ENCODE measurements at places on chromosomes 2 and 18. TPM values are rescaled to one million over a fixed set of nuclear protein-coding genes. Genes with fewer than 3 reads are reported as not detected.

DNA sequence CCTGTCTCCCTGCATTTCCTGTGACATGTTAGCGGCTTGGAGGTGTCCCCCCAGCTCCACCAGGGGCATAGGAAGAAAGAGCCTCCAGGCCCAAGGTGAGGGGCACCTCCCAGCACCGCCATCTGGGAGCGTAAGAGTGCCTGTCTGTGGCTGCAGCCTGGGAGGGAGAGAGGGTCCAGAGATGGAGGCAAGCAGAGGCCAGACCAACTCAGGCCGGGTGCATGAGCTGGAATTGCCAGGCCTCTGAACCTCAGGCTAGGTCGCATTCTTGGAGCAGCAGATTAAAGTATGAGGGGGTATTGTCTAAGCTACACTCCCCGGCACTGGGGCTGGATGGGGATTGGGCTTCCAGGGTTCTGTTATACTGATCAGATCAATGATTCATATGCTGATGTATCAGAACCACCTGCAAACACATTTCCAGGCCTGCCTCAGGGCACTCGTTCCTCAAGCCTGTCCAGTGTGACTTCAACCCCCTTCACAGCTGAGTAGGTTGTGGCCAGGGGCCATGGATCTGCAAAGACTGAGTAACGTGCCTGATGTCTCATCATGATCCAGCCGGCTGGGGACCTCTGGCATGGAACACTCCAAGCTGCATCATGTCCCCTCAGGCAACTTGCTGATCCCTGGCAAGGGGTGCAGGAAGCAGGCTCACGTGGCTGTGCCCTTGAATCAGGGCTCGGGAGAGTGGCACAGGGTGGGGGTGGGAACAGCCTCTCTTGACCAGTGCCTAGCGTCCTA, 73.2 kb downstream of the HS1BP3 start:
- H3K27me3 ChIP-seq: no peaks in the 10 kb centered on the region
- H3K4me3 ChIP-seq: no peak overlapping the region
- DNase-seq: peak; percentile 14
- peak overlapping the region; percentile 80 for H3K27ac ChIP-seq
- peaks cover 87% of the 10 kb centered on the region for H3K4me1 ChIP-seq

DNA sequence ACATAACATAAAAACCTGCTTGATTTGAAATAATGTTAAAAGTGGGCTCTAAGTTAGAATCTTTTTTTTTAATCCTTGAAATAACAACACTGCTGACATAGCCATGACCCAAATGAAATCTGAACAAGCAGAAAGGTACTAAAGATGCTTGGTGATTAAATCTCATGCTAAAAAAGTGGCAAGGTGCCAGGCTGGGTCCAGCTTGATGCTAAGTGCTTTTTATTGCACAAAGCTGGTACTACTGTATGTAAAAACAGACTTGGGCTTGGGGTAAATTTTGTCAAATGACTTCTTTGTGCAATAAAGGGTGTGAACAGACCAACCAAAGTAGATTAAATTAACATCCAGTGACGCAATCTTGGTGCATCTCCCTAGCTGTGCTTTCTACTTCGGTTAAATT, 13.4 kb downstream of the BCL11A start:
- no peak overlapping the region for H3K4me3 ChIP-seq
- H3K4me1 ChIP-seq: peaks cover 36% of the 10 kb centered on the region
- H3K27ac ChIP-seq: no peak overlapping the region

The KLHL30 gene
- 24.6 TPM for total RNA-seq

DNA sequence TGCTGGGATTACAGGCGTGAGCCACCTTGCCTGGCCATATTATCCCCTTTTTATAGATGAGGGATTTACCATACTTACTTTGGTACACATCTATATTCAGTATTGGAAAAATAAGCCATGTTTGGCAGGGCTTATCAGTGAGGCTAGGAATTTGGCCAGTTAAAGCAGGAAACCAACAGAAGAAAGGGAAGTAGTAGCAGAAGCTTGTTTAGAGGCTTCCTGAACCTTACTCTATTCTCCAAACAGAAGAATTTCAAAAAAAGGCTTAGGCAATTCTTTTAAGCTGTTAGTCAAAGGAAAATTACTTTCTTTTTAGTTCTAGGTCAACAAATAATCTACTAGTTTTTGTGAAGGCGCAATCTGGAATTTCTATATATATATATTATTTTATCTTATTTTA, 3.2 kb upstream of the GLS start:
- peaks cover 14% of the 10 kb centered on the region for H3K4me1 ChIP-seq
- no peaks in the 10 kb centered on the region for H3K27me3 ChIP-seq
- H3K4me3 ChIP-seq: no peak overlapping the region

The CHAC2 gene
- 4.7 TPM for total RNA-seq

GRCh38 chr2:143617803-143618415, 488.7 kb downstream of the ARHGAP15 start:
- H3K27me3 ChIP-seq: no peaks in the 10 kb centered on the region
- no peak for DNase-seq
- no peaks in the 10 kb centered on the region for H3K36me3 ChIP-seq

GRCh38 chr2:199459286-199460100, 1.8 kb upstream of the SATB2 start:
- H3K4me1 ChIP-seq: peaks cover 71% of the 10 kb centered on the region
- no peaks in the 10 kb centered on the region for H3K36me3 ChIP-seq
- peak; percentile 96 for DNase-seq
- peak overlapping the region; percentile 70 for H3K27ac ChIP-seq
- peak overlapping the region; percentile 69 for H3K4me3 ChIP-seq

DNA sequence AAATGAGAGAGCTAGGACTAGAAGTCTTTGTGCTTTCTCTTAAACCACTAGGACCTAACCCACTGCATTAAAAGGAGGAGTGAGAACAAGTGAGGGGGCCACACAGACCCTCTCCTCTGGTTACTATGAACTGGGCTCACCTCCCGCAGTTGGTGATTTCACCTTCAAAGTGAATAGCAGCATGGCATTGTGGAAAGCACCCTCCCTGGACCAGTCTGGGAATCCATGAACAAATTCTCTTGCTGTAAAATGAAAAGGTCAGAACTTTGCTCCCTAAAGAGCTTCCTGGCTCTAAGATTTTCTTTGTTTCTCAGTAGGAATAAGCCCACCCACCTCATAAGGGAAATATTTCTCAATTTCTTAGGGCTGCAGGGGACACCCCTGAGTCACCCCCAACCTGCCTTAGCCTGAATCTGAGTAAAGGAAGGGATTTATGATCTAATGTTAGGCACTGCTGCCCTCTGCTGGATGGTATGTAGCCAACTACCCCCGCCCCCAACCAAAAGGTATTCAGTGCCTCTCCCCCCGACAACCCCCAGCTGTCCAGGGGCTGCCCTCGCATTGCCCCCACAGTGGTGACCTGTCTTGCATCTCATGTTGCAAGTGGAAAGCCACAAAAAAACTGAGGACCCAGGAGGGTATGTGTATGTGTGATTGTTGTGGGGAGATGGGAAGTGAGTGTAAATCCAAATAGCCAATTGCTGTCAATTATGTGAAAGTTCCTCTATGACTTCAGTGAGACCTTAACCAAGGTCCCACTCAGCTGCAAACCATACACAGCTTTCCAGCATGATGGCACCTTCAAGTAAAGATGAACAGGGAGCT, 230.9 kb upstream of the SLC14A2 start:
- peaks cover 10% of the 10 kb centered on the region for H3K27me3 ChIP-seq
- no peak overlapping the region for H3K4me3 ChIP-seq
- H3K27ac ChIP-seq: no peak overlapping the region
- DNase-seq: peak; percentile 18

DNA sequence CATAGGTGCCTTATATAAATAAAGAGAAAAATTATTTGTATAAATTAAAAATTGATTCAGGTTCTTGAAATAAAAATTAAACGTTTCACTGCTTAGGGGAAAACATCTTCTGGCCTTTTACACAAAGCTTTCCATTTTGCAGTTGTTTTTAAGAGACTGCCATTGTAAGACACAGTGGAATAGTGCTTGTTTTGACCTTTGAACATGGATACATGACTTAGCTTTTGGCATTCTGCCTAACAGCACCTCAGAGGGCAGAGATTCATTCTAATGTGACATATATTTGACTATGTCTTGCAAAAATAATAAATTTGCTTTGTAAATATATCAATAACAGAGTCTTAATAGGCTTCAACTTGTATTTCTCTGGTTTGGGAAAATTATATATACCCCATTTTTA, 142.1 kb downstream of the SLC4A10 start:
- no peaks in the 10 kb centered on the region for H3K27me3 ChIP-seq
- no peak overlapping the region for H3K4me3 ChIP-seq
- DNase-seq: no peak
- no peaks in the 10 kb centered on the region for H3K36me3 ChIP-seq

GRCh38 chr18:23020555-23021294, 87.6 kb downstream of the RBBP8 start:
- no peaks in the 10 kb centered on the region for H3K27me3 ChIP-seq
- no peak overlapping the region for H3K27ac ChIP-seq
- no peak for DNase-seq

The GKN2 gene
- not detected for total RNA-seq

DNA sequence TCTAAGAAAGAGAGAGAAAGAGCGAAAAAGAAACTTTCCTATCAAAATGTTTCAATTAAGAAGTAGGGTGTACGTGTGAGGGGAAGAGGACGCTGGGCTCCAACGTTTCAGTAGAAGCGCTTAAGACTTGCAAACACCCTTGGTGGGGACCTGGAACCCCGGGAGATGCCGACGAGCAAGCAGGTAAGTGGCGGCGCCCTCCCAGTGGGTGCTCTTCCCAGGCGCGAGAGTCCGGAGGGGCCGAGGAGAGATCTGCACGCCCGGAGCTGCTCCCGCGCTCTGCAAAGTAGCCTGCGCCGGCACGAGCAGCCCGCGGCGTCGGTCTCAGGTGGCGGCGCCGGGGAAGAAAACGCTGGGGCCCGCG, 678 bp upstream of the OTX1 start:
- peaks cover 15% of the 10 kb centered on the region for H3K36me3 ChIP-seq
- peaks cover 99% of the 10 kb centered on the region for H3K27me3 ChIP-seq
- no peak for DNase-seq
- peaks cover 41% of the 10 kb centered on the region for H3K4me1 ChIP-seq
- no peak overlapping the region for H3K27ac ChIP-seq

DNA sequence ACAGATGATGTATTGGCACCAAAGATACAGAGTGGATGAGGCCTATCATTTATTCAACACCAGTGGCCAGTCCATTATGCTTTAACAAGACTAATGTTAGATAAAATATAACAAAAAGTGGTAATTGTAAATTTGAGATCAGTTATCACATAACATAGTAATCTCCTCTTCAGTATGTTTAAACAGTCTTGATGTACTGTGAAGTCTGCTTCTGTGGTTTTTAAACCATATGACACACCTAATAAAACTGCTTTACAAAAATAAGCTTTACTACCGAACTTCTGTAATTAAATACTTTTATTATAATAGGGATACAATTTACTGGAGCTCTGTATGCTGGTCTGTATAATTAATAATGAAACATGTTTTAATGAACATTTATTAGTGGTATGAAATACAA, 2156.1 kb upstream of the CELF4 start:
- H3K36me3 ChIP-seq: no peaks in the 10 kb centered on the region
- no peaks in the 10 kb centered on the region for H3K27me3 ChIP-seq
- H3K4me1 ChIP-seq: no peaks in the 10 kb centered on the region
- no peak overlapping the region for H3K4me3 ChIP-seq

The DLX2 gene
- total RNA-seq: not detected

- H3K27ac ChIP-seq: peak overlapping the region; percentile 95
- peak overlapping the region; percentile 52 for H3K4me3 ChIP-seq
- DNase-seq: no peak
- H3K4me1 ChIP-seq: peaks cover 49% of the 10 kb centered on the region
- H3K27me3 ChIP-seq: no peaks in the 10 kb centered on the region
- no peaks in the 10 kb centered on the region for H3K36me3 ChIP-seq
Observed at GRCh38 chr2:178478130-178478438, 316 bp downstream of the FKBP7 start.

- H3K4me1 ChIP-seq: peaks cover 3% of the 10 kb centered on the region
- no peak overlapping the region for H3K4me3 ChIP-seq
- H3K27me3 ChIP-seq: no peaks in the 10 kb centered on the region
- no peaks in the 10 kb centered on the region for H3K36me3 ChIP-seq
- DNase-seq: no peak
Observed at GRCh38 chr18:22282311-22283115, 113.1 kb downstream of the GATA6 start.

- H3K27ac ChIP-seq: no peak overlapping the region
- H3K4me3 ChIP-seq: no peak overlapping the region
- no peak for DNase-seq
- H3K4me1 ChIP-seq: peaks cover 11% of the 10 kb centered on the region
Observed at GRCh38 chr2:86323273-86324021, 14.0 kb downstream of the REEP1 start.

- H3K36me3 ChIP-seq: no peaks in the 10 kb centered on the region
- H3K27me3 ChIP-seq: peaks cover 5% of the 10 kb centered on the region
- no peak for DNase-seq
- H3K4me3 ChIP-seq: no peak overlapping the region
- H3K4me1 ChIP-seq: no peaks in the 10 kb centered on the region
Observed at GRCh38 chr2:2000018-2000723, 255.9 kb upstream of the PXDN start.

The CXCR4 gene
- 1.5 TPM for total RNA-seq

The GLI2 gene
- total RNA-seq: 1.7 TPM

GRCh38 chr2:127479866-127480743, 46.2 kb downstream of the IWS1 start:
- no peak for DNase-seq
- peaks cover under 1% of the 10 kb centered on the region for H3K36me3 ChIP-seq
- no peak overlapping the region for H3K27ac ChIP-seq
- H3K4me1 ChIP-seq: no peaks in the 10 kb centered on the region
- no peaks in the 10 kb centered on the region for H3K27me3 ChIP-seq

DNA sequence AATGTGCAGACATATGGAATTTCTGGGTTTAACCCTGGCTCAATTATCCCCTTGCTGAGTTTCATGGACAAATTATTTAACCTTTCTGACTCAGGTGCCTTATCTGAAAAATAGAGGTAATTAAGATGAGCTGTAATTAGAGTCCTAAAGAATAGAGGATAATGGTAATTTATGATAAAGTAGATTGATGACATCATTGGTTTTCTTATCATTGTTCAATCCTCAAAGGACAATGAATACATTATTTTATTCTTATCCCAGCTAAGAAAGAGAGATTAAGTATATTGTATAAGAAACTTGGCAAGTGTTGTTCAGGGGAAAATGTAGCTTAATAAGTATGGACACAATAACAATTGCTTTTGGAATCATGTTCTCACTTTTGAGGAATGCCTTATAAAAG, 279.3 kb downstream of the NYAP2 start:
- no peak overlapping the region for H3K4me3 ChIP-seq
- no peaks in the 10 kb centered on the region for H3K36me3 ChIP-seq
- peaks cover 4% of the 10 kb centered on the region for H3K27me3 ChIP-seq
- no peak overlapping the region for H3K27ac ChIP-seq

GRCh38 chr2:170501421-170502043, 213.6 kb upstream of the SP5 start:
- H3K27ac ChIP-seq: no peak overlapping the region
- H3K36me3 ChIP-seq: no peaks in the 10 kb centered on the region
- no peaks in the 10 kb centered on the region for H3K27me3 ChIP-seq
- no peak overlapping the region for H3K4me3 ChIP-seq
- H3K4me1 ChIP-seq: no peaks in the 10 kb centered on the region

All from heart right ventricle (tissue), 16 donors.